Activated naive CD4-positive, alpha-beta T cell treated with anti-CD3 and anti-CD28 coated beads, Interleukin-2, amount 10 ng/mL, durations not matched to agents 7 days and 5 days (primary cell): ENCODE measurements at places on chromosomes 5 and 9.

DNA sequence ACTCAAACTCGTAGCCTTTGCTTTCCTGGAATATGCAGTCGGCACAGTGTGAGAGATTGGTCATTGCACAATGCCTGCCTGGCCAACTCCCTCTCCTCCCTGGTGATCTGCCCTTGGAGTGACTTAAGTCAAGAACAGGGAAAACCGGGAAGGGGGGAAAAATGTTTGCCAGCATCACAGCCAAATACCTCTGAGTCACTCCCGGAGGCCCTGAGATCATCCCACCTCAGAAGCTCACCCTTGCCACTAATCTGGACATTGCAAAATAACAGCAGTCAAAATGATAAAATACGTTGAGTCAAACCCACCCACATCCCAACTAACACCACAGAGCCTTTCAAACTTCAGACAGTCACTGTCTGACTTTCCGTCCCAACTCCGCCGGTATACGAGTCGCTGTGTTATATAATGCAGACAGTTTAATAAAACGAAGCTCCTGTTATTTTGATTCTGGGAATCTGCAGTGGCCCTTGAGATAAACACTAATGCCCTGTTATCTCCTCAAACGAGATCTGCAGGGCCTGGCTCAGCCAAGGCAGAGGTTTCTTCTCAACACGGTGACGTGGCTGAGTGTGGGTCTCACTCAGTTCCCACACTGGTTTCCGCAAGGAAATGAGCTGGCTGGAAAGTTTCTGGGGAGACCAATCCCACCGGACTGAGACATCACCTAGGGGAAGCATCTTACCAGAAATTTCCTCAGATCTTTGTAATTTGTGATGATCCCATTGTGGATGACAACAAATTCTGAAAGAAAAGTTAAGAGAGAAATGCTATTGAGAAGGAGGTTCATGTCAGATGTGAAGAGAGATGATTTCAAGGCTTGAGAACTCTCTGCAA, 22.1 kb downstream of the GFPT2 start:
- no peak for DNase-seq

DNA sequence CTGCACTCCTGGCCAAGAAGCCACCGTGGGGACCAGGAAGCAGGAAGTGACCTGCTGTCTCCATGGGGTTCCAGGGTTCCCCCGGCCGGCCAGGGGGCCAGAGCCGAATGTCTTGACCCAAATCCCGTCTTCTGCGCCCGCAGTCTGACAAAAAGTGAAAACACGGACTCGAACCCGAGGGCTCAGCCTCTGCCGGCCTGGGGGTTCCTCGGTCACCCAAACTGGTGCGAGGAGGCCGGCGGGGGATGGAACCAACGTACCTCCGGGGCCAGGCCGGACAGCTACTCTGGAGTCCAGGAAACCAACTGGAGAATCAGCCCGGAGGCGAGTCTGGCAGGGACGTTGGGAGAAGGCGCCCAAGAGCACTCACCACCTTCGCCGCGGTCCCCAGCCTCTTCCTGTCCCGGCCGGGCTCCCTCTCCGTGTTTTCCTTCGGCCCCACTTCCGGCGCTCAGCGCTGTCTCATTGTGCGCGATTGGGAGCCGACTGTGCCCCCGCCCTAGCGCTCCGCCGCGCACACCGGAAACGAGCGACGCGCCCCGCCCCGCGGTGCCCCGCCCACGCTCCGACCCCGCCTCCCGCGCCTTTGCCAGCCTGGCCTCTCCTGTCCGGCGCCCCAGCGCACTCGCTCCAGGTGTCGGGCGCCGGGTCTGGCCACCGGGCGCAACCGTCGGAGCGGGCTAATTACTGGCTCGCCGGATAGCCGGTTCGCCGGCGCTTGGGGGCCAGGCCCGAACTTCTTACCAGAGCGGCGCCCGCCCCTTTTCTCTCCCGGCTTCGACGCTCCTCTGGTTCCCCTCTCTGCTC, at the start of gene TUT7:
Gene TUT7, minus strand, starts transcription at position 400 of the 807 bp plus-strand sequence. CDS start 1,211 bp downstream, outside the sequence.
- DNase-seq = peak; percentile 95

GRCh38 chr5:61468483-61468865, 136.4 kb downstream of the ZSWIM6 start:
- DNase-seq = no peak

- DNase-seq = no peak
Measured at GRCh38 chr5:20466512-20466911, 478.5 kb upstream of the CDH18 start.

- no peak for DNase-seq
Measured at GRCh38 chr5:124468671-124469411, 277.6 kb downstream of the ZNF608 start.

- DNase-seq = no peak
Measured at GRCh38 chr5:83156001-83156400, 78.7 kb downstream of the XRCC4 start.

- no peak for DNase-seq
Measured at GRCh38 chr5:78649211-78649695, 681 bp upstream of the LHFPL2 start.

DNA sequence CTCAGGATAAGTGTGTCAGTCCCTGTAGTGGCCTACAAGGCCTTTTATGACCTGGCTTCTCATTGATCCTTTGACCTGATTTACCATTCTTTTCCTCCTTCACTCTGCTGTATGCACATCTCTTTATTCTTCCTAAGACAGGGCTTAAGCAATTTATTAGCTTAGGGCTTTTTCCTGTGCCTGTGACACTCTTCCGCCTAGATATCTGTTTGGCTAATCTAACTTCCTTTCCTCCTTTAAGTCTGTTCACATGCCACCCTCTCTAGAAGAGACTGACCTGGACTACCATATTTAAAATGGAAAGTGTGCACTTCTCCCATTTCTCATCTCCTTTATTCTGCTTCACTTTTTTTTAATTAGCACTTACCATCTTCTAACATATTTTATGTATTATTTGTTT, 29.1 kb downstream of the FOCAD start:
- no peak for DNase-seq

DNA sequence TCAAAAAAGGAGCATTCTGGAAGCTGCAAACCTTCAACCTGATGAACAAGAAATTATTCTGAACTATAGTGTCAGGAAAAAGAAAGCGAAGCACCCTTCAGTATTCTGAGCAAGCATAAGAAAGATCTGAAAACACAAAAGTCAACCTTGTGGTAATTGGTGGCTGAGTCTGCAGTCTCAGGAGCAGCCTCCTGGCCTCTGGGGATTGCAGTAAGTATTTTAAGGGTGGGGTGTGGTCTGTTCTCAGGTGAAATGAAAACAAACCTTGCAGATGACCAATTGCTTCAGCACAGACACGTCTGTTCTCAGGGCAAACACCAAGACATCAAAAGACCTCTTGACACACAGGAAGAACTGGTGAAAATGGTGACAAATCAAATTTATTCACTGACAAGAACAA, 147.8 kb upstream of the RAPGEF1 start:
- no peak for DNase-seq

DNA sequence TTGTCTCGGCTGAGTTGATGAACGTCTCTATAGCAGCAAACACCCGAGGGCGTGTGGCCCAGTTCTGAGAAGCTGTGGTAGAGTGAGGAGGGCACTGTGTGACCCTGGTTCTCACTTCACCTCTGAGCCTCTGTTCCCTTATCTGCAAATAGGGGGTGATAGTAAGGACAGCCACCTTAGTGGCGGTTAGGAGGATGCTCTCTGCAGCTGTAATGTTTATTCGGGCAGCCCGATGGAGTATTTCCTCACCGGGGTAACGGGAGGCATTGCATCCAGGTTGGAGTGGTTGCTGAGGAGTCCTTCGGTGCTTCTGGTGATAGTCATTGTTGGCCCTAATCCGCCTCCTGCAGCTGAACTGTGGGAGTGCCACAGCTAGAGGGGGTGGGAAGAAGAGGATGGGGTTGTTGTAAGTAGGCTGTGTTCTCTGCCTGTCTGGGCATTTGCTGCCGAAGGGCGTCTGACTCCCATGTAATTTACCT, 13.9 kb downstream of the PRRC2B start:
- peak; percentile 70 for DNase-seq

DNA sequence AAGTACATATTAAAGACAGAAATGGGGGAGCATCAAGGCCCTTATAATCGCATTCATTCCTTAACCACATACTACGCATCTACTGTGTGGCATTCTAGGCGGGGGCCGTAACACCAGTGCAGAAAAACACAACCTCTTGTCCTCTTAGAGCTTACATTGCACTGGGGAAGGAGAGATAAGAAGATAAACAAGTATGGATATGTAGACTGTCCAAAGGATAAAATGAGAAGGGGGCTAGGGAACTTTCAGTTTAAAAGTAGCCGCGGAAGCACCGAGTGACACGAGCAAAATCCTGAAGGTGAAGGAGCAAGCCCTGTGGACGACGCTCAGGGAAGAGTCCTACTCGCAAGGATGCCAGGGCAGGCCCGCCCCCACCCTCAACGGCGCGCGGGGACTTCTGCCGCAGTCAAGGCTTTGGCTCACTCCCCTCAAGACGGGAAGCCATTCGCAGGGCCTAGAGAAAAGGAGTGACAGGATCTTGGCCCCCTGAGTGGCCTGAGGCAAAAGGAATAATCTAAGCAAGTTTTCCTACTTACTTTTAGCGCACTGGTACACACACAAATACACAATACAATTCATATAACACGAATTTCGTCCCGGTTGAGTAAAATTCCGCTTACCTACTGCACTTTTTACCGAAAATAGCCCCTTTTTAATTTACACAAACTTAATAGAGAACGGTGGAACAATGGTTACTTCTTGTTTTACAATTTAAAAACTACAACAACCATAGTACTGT, 1.3 kb upstream of the NIPBL start:
- peak; percentile 60 for DNase-seq

DNA sequence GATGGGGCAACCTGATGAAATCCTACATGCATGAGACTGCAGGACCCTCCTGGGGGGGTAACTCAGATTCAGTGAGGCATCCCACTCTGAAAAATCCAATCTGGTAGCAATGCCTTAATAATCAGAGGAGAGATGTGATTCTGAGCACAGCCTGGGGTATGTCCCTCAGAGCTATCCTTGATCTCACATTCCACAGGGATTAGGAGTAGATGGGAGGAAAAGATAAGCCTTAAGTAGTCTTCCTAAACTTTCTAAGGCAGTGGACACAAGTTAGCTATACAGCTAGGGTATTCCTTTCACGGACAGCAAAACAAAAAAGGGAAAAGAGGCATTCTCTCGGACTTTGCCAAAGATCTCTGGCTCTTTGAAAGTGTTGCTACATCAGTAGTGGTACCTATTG, 3.9 kb upstream of the SPATA9 start:
- DNase-seq = no peak

DNA sequence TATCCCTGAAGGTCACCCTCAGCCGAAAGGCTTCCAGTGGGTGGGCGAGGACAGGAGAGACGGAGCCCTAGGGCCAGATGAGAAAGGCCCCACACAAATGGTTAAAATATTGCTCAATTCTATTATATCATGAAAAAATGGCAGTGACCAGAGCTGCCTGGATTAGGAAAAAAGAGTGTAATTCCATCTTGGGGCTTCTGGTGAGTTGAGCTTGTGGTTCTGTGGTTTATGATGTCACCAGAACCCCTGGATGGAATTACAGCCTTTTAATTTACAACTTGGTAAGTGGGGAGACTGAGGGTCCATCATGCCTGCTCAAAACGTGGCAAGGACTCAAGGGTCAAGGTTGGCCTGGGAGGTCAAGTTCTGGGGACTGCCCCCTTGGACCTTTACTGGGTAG, 55.5 kb upstream of the STC2 start:
- no peak for DNase-seq
